ENCODE measurements at places on chromosomes 4 and X. TPM values are rescaled to one million over a fixed set of nuclear protein-coding genes. Genes with fewer than 3 reads are reported as not detected.

- no peak overlapping the region for H3K4me3 ChIP-seq
- H3K27ac ChIP-seq: peak overlapping the region; percentile 71
- no peaks in the 10 kb centered on the region for H3K36me3 ChIP-seq
- H3K27me3 ChIP-seq: no peaks in the 10 kb centered on the region
- DNase-seq: peak; percentile 77
These were observed 860.9 kb upstream of the LCORL start for GRCh38 chr4:18882468-18882867.

Gene TBX22
- not detected for total RNA-seq

DNA sequence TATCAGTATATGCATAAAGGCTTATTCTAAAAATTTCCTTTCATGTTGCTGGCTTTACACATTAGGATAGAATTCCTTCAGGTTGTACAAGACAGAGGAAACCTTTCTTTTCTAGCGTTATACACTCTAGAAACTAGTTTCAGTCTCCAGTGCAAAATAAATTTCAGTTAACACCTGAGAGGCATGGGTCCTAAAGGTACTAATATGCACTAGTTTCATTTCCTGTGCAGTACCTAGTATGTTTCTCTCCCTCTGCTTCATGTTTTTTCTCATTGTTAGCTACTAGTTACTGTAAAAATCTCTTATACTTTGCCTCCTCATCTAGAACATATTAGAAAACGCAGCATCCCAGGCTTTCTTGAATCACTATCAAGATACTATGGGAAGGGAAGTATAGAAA is 54.0 kb downstream of the SNX25 start:
- H3K36me3 ChIP-seq: no peaks in the 10 kb centered on the region
- no peak overlapping the region for H3K4me3 ChIP-seq
- peaks cover 24% of the 10 kb centered on the region for H3K4me1 ChIP-seq
- no peak for DNase-seq

Gene STATH
- not detected for total RNA-seq

DNA sequence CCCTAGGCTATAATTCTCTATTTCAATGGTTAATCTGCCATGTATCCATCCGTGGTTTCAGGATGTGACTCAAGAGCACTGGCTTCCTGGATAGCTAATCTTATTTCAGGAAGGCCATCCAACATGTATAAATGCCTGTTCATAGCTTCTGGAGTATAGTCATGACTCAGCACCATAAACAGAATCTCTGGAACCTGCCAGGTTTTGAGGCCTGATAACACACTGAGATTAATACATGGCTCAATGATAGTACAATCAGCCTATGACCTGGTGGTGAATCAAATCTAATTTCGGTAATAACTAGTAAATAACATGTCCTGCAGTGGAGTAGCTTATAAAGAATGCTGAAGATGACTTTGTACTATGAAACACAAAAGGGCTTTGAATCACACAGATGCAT is 5.7 kb upstream of the IL13RA2 start:
- peaks cover 60% of the 10 kb centered on the region for H3K4me1 ChIP-seq
- H3K36me3 ChIP-seq: no peaks in the 10 kb centered on the region
- H3K27me3 ChIP-seq: no peaks in the 10 kb centered on the region

- no peak overlapping the region for H3K4me3 ChIP-seq
- H3K36me3 ChIP-seq: no peaks in the 10 kb centered on the region
- no peak for DNase-seq
- peaks cover 8% of the 10 kb centered on the region for H3K4me1 ChIP-seq
- H3K27me3 ChIP-seq: no peaks in the 10 kb centered on the region
- H3K27ac ChIP-seq: no peak overlapping the region
These were observed 371.5 kb upstream of the SLIT2 start for GRCh38 chr4:19880206-19880605.

GRCh38 chrX:44997282-44997812 is 124.4 kb downstream of the KDM6A start:
- no peak overlapping the region for H3K27ac ChIP-seq
- H3K36me3 ChIP-seq: 0 out of 2 replicates have a peak, but pooled peaks cover 4% of the 10 kb centered on the region
- H3K27me3 ChIP-seq: no peaks in the 10 kb centered on the region
- DNase-seq: no peak
- peaks cover 26% of the 10 kb centered on the region for H3K4me1 ChIP-seq

Gene CXorf65
- total RNA-seq: not detected

DNA sequence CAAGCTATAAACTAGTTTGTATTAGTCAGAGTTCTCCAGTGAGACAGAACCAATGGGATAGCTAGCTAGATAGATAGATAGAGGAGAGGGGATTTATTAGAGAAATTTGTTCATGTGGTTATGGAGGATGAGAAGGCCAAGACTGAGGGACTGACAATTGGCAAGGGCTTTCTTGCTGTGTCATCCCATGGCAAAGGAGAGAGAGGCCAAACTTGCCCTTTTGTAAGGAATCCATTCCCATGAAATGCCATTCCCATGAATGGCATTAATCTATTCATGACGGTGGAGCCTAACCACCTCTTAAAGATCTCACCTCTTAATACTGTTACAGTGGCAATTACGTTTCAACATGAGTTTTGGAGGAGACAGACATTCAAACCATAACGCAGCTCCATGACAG is 58.1 kb downstream of the LINC00632 start:
- DNase-seq: peak; percentile 23
- no peaks in the 10 kb centered on the region for H3K27me3 ChIP-seq
- peak overlapping the region; percentile 98 for H3K4me3 ChIP-seq
- no peak overlapping the region for H3K27ac ChIP-seq
- peaks cover 10% of the 10 kb centered on the region for H3K4me1 ChIP-seq
- peaks cover 3% of the 10 kb centered on the region for H3K36me3 ChIP-seq

- H3K4me3 ChIP-seq: no peak overlapping the region
- H3K36me3 ChIP-seq: no peaks in the 10 kb centered on the region
- DNase-seq: peak; percentile 82
These were observed 197.4 kb upstream of the TBL1X start for GRCh38 chrX:9267415-9267814.

Gene UGT2B11
- not detected for total RNA-seq

DNA sequence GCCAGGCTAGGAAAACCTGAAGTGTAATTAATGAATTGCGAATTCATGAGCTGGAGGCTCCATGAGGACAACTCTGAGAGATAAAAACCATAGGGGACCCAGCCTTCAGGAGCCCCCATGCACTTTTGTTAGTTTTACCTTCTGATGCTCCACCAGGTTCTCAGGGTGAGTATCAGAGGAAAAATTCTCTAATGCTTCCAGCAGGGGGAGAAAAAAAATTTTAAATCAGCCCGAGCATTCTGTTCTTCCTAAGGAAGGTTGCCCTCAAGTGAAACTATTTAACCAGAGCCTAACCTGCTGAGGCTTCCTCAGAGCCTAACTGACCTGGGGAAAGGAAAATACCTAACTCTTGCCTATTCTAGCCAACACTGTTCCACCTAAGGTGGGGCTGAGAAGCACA is 552.6 kb downstream of the PPARGC1A start:
- peaks cover 16% of the 10 kb centered on the region for H3K4me1 ChIP-seq
- no peaks in the 10 kb centered on the region for H3K27me3 ChIP-seq
- H3K27ac ChIP-seq: no peak overlapping the region
- H3K36me3 ChIP-seq: no peaks in the 10 kb centered on the region

- no peak overlapping the region for H3K4me3 ChIP-seq
- H3K4me1 ChIP-seq: peaks cover 8% of the 10 kb centered on the region
- H3K27me3 ChIP-seq: no peaks in the 10 kb centered on the region
- no peaks in the 10 kb centered on the region for H3K36me3 ChIP-seq
- H3K27ac ChIP-seq: no peak overlapping the region
- no peak for DNase-seq
These were observed 92.1 kb upstream of the ANKRD50 start for GRCh38 chr4:124804584-124804983.

GRCh38 chrX:2514131-2514530 is 13.4 kb upstream of the DHRSX start:
- H3K27ac ChIP-seq: no peak overlapping the region
- DNase-seq: no peak
- no peaks in the 10 kb centered on the region for H3K36me3 ChIP-seq
- peaks cover 7% of the 10 kb centered on the region for H3K27me3 ChIP-seq

DNA sequence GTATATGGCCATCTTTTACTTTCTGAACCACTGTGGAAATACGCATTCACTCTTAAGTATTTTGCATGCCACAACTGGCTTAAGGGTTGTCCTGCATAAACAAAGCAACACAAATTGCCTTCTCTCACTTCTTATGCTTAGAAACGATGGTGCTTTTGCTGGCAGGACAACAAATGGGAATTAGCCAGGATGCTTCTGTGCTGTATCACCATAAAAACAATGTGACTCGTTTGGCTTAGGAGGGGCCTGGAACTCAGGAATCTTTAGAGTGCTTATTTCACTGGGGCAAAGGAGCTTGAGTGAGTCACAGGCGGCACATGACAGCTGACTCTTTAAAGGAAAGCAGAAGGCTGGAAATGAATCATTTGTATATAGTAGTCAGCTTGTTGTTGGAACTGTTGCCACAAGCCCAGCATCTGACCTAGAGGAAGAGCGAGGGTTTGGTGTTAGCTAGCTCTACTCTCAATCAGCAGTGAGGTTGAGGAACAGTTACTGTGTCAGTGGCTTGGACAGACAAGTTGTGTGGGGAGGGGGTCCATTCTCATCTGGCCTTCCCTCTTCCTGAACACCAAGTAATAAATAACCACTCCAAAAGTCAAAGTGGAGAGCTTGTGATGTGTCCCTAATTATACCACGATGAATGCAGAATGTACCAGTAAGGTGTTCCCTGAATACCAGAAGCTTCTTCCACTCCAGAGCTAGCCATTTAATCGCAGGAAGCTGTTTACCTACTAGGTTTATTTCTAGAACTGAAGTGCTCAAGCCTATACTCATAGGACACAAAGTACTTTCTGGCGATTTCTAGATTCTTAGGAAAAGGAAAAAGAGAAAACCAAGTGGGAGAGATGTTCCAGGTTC is 293.1 kb downstream of the CAMK2D start:
- peaks cover 26% of the 10 kb centered on the region for H3K4me1 ChIP-seq
- peak; percentile 93 for DNase-seq
- H3K36me3 ChIP-seq: no peaks in the 10 kb centered on the region
- H3K27me3 ChIP-seq: no peaks in the 10 kb centered on the region
- H3K27ac ChIP-seq: peak overlapping the region; percentile 87

GRCh38 chr4:130747842-130748241 is 1651.9 kb downstream of the C4orf33 start:
- H3K36me3 ChIP-seq: no peaks in the 10 kb centered on the region
- no peak overlapping the region for H3K4me3 ChIP-seq
- peak; percentile 13 for DNase-seq
- no peaks in the 10 kb centered on the region for H3K27me3 ChIP-seq

Gene DGKK
- not detected for total RNA-seq

DNA sequence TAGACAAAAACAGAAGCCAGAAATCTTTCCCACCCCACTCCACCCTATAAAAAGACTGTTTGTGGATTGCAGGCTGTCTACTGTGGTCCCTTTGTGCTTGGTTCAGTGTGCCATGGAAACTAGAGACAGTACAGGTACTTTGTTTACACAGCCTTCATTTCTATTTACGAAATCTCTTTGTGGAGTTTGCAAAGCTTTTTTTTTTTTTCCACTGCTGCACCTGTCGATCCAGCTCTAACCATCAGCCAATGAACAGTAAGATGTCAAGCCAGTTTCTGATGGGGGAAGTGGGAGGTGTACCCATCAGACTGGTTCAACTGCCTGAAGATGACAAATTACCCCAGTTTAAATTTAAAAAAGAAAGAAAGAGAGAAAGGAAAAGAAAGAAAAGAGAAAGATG is 20.2 kb upstream of the LRBA start:
- DNase-seq: peak; percentile 77
- no peak overlapping the region for H3K4me3 ChIP-seq
- no peaks in the 10 kb centered on the region for H3K27me3 ChIP-seq
- H3K4me1 ChIP-seq: peaks cover 17% of the 10 kb centered on the region
- peak overlapping the region; percentile 37 for H3K27ac ChIP-seq

DNA sequence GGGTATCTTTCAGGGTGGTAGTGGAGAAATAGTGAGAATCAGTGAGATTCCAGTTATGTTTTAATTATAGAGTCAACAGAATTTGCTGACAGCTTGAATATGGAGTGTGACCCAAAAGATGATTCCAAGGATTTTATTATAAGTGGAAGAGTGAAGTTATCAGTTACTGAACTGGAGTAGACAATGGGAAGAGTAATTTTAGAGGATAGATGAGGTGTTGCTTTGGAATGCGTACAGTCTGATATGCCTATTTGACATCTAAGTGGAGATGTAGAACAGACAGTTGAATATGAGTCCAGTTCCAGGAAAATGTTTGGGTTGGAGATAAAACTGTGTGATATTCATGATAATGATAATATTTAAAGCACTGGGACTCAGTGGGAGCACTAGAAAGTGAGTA is 174.2 kb downstream of the MAPK10 start:
- H3K27ac ChIP-seq: no peak overlapping the region
- H3K4me3 ChIP-seq: no peak overlapping the region
- H3K36me3 ChIP-seq: no peaks in the 10 kb centered on the region
- no peak for DNase-seq

Gene F11
- not detected for total RNA-seq

Gene ARMCX2
- total RNA-seq: 0.58 TPM

- H3K27me3 ChIP-seq: no peaks in the 10 kb centered on the region
- no peak overlapping the region for H3K4me3 ChIP-seq
- no peaks in the 10 kb centered on the region for H3K36me3 ChIP-seq
- no peaks in the 10 kb centered on the region for H3K4me1 ChIP-seq
- no peak overlapping the region for H3K27ac ChIP-seq
These were observed 407.6 kb upstream of the BOD1L1 start for GRCh38 chr4:14035076-14035475.

Gene RCHY1
- 14.3 TPM for total RNA-seq

Gene RXFP1
- not detected for total RNA-seq

- no peak for DNase-seq
- no peak overlapping the region for H3K4me3 ChIP-seq
- peaks cover under 1% of the 10 kb centered on the region for H3K4me1 ChIP-seq
- no peaks in the 10 kb centered on the region for H3K36me3 ChIP-seq
- no peak overlapping the region for H3K27ac ChIP-seq
These were observed 417.9 kb downstream of the PDGFC start for GRCh38 chr4:156553659-156554058.

GRCh38 chr4:170675568-170676262 is 586.0 kb upstream of the AADAT start:
- H3K27ac ChIP-seq: no peak overlapping the region
- H3K36me3 ChIP-seq: no peaks in the 10 kb centered on the region
- DNase-seq: peak; percentile 7
- peaks cover 37% of the 10 kb centered on the region for H3K4me1 ChIP-seq

- H3K4me3 ChIP-seq: no peak overlapping the region
- H3K27me3 ChIP-seq: no peaks in the 10 kb centered on the region
- H3K4me1 ChIP-seq: peaks cover 11% of the 10 kb centered on the region
- peak; percentile 67 for DNase-seq
- no peaks in the 10 kb centered on the region for H3K36me3 ChIP-seq
These were observed 115.1 kb downstream of the PPP3CA start for GRCh38 chr4:101232074-101232776.
